ENCODE measurements at places on chromosomes 6 and 20. TPM values are rescaled to one million over a fixed set of nuclear protein-coding genes. Genes with fewer than 3 reads are reported as not detected.

Gene TFAP2A
- total RNA-seq, result 0.36 TPM

DNA sequence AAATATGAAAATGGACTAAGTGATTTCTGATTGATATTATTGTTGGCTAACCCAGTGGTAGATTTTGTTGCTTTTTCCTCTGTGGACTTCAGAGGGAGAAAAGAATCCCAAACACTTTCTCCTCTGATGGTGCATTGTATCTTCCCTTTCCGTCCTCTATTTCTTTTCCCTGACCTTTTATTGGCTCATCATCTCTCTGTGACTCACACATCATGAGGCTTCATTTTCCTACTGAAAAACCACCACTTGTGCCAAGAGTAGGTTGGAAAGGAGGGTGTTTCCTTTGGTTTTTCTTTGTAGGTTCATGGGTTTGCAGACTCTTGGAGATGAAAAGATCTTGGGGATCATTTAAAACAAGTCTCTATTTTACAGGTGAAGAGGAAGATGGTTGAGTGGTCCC, 311.7 kb upstream of the JAG1 start:
- no peaks in the 10 kb centered on the region for H3K36me3 ChIP-seq
- no peak overlapping the region for H3K4me3 ChIP-seq
- H3K27me3 ChIP-seq, result no peaks in the 10 kb centered on the region

- no peaks in the 10 kb centered on the region for H3K27me3 ChIP-seq
- H3K4me3 ChIP-seq, result no peak overlapping the region
- no peak overlapping the region for H3K27ac ChIP-seq
- DNase-seq, result no peak
Observed at GRCh38 chr6:23535101-23535500, 590.9 kb upstream of the NRSN1 start.

Gene SPAG4
- total RNA-seq, result 3.2 TPM

Gene HLA-DRB5
- not detected for total RNA-seq

DNA sequence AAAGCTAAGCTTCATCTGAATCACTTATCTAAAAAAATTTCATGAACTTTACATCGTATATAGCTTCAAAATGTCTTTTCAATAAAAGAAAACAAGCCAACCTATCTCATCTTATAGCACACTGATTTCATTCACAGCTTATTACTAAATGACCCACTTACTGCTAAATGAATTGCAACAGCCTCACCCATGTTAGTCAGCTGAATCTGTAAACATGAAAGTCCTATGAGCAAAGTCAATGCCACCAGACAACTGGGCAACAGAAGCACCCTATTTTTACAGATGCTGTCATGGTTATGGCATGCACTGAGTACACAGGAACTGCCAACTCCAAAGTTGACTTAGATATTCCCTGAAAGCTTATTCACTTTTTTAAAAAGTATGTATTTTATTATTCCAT, 41.2 kb upstream of the DST start:
- peak overlapping the region; percentile 76 for H3K27ac ChIP-seq
- H3K4me1 ChIP-seq, result peaks cover 21% of the 10 kb centered on the region
- DNase-seq, result peak; percentile 80
- no peak overlapping the region for H3K4me3 ChIP-seq
- H3K27me3 ChIP-seq, result no peaks in the 10 kb centered on the region

DNA sequence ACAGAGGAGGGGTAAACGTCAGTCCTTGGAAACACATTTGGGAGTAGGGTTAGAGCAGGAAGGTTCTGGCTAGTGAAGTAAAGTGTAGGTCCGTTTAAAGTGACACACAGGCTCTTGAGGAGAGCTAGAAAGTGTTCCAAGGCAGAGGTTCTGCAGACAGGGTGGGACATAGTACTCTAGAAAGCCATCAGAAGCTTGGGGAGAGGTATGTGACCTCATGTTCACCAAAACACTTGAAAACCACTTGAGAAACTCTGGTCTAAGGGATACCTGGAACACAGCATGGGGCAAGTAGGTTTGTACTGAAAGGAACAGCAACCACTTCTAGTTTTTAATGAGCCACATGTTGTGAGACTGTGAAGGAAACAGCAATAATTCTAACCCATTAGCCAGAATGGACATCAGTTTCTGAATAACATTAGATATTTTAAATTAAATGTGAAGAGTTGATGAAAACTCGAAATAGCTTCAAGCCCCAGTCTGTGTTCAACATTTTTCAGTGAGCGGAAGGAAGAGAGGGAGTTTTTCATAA, 49.0 kb downstream of the SOBP start:
- H3K36me3 ChIP-seq, result no peaks in the 10 kb centered on the region
- H3K27me3 ChIP-seq, result no peaks in the 10 kb centered on the region
- H3K27ac ChIP-seq, result no peak overlapping the region
- DNase-seq, result no peak
- H3K4me3 ChIP-seq, result no peak overlapping the region

Gene TRIM26
- total RNA-seq, result 29.3 TPM

Gene LHFPL5
- not detected for total RNA-seq

All from osteoblast (primary cell).